ENCODE measurements at places on chromosomes 16 and 17. TPM values are rescaled to one million over a fixed set of nuclear protein-coding genes. Genes with fewer than 3 reads are reported as not detected.

RPRML gene
- not detected for total RNA-seq

AKAP10 gene
- total RNA-seq = 29.2 TPM

OR3A3 gene
- not detected for total RNA-seq

PRSS27 gene
- total RNA-seq = 1.2 TPM

All from fibroblast of lung (primary cell).